ENCODE measurements at places on chromosomes 11 and 22.

- DNase-seq = no peak
These were observed 7.3 kb upstream of the TSSC4 start for GRCh38 chr11:2393111-2393868.

- DNase-seq = no peak
These were observed 56.6 kb downstream of the LMO2 start for GRCh38 chr11:33835143-33835878.

GRCh38 chr11:109196016-109196415, 226.0 kb upstream of the C11orf87 start:
- DNase-seq = no peak

GRCh38 chr22:20852503-20852902, 6.1 kb downstream of the PI4KA start:
- DNase-seq = no peak

GRCh38 chr22:43667656-43668055, 144.4 kb downstream of the EFCAB6 start:
- no peak for DNase-seq

DNA sequence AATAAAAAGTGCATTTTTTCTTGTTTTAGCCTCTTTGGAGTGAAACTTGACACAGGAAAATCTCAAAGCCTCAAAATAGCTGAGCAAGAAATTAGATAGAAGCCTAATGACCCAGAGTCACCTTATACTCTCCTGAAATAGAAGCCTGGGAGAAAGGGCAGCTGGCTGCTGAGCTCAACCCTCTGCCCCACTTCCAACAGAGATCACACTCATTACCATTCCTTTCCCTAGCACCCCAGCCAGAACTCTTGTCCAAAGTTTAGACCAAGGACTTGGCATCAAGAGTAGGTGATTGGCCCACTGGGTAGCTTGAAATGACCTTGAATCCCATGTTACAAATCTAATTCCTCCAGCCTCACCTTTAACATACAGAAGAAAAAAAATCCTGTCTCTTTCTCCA, 62.7 kb upstream of the AMOTL1 start:
- no peak for DNase-seq

DNA sequence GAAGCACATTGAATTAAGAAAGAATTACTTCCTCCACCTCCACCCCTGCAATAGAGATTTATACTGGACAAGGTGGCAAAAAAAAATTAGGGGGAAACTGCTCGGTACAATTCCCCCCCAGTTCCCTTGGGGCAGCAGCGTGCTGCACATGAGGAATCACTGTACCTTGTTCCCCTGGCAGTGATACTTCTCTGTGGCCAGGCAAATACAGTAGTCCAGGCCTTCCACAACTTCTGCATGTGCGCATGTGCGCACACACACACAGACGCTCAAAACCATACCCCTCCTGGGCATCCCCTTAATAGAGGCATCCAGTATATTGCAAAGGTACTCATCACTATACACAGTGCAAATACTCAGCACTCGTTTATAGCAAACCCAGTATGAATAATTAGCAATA, 68.9 kb downstream of the ARFGAP2 start:
- DNase-seq = no peak

DNA sequence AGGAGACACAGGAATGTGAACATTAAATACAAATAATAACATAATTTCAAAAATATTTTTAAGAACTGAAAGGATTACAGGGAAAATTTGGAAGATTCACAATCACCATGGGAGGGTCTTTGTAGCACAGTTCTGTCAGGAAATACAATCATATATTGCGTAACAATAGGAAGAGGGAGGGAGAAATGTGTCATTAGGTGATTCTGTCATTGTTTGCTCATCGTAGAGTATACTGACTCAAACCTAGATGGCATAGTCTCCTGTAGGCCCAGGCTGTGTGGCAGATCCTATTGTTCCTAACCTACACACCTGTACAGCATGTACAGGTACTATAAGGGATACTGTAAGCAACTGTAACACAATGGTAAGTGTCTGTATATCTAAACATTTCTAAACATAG, 330.4 kb downstream of the BRD1 start:
- DNase-seq = no peak

DNA sequence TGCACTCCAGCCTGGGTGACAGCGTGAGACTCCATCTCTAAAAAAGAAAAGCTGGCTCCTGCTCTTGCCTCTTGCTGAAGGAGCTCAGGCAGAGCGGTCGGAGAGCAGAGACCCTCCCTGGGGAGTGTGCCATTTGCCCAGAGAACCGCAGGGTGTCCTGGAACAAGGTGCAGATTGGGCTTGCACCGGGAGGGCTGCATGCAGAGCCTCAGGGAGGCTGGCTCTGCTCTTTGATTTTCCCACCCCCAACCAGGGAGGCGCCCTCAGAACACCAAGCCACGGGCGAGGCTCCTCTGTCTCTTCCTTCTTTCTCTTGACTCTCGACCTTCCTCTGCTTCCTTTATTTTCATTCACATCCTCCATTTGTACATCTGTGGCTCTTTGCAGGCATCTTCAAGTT, 889.1 kb downstream of the OPCML start:
- DNase-seq = no peak

DNA sequence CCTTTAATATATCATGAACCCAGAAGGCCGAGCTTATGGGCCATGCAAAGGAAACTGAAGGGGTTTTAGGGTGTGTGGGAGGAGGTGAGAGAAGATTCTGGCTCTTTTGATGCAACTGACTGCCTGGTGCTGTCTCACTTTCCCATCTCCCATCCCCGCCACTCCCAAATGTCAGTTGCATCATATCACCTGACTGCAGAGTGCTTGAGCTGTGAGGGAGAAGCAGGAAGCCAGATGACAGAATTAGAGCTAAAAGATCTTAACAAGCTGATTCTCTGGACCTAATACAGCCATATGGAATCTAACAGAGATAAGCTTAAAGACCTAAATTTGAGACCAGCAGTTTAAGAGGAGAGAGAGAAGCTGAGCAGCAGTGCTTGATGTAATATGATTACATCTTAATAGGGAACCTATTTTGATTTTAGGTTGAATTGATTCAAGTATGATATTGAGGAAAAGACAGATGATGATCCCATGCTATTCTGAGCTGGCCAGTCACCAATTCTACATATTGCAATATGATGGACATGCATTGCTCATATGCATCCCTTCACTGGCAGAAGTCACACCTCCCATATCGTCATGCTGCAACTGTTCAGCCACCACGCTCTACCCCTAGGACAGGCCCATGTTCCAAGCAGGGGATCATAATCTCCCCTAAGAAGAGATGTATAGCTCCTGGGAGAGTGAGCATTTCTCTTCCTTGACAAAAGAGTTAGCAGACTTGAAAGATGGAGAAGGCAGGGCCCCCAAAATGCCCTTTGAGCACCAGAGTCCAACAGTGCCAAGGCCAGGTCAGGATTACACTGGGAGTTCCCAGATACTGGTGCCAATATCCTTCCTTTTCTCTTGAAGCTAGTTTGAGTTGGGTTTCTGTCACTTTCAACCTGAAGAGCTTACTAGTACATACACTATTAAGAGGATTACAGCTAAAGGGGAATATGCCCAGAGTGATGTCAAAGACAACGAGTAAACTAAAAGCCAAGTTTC, 44.9 kb downstream of the PLEKHA7 start:
- no peak for DNase-seq

- no peak for DNase-seq
These were observed 23.2 kb upstream of the CAT start for GRCh38 chr11:34415538-34415937.

DNA sequence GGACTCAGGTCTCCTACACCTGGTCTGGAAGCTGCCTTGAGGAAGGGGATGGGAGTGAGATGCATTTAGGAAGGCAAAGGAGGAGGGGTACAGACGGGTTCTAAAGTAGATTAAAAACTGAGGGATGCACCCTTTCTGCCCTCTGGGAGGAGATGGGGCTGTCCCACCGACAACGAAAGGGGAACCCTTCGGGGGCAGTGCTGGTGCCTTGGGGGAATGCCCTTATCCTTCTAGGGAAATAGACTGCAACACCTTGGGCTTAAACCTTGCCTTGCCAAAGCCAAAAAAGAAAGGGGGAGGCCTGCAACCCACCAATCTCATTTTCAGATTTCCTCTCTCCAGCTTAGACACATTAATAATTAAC, 89.8 kb downstream of the PLEKHA7 start:
- no peak for DNase-seq

- DNase-seq = no peak
These were observed 666 bp downstream of the MSANTD4 start for GRCh38 chr11:106021181-106021966.

DNA sequence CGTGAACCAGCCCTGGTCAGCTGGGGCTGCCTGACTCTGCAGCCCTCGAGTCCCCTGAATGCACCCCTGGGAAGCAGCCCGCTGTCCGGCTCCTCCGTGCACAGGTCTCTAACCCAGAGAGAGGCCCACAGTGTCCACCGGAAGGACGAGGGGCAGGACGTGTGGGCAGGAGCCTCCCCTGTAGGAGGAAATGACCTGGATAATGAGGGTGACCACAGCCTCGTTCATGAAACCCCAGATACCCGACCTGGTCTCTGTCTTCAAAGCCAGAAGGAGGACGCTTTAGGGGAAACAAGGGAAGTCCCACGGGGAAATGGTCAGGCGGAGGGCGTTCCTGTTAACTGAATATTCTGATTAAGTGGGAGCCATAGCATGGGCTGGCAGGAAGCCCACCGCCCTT, 23.3 kb downstream of the LIF start:
- DNase-seq = peak; percentile 66

DNA sequence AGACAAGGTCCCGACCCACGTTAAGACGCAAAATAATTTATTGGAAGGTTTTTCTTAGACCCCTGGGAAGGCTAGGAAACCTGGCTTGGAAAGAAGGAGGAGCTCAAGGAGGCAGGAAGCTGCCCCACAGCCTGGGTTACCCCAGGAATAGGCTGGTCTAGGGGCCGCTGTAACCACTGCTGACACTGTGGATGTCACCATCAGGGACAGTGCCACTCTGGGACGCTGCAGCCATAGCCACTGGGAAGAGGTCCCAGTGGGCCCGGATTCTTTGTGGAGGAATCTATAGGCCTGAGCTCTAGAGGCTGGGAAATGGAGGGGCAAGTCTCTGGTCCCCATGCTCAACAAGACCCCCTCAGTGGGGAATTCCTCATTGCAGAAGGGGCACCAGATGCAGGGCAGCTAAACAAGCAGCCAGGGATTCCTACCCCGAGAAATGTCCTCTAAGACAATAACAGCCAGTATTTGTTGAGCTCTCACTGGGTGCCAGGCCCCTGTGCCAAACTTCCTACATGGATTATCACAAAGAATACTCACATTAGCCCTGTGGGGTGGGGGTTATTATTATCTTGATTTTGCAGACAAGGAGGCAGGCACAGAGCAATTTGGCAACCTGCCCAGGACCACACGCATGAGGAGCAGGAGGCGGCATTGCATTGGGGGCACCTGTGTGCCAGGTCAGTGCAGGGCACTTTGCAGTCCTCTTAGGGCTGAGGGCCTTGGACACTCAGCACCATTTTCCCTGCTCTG, 19.5 kb upstream of the CHKA start:
- no peak for DNase-seq

DNA sequence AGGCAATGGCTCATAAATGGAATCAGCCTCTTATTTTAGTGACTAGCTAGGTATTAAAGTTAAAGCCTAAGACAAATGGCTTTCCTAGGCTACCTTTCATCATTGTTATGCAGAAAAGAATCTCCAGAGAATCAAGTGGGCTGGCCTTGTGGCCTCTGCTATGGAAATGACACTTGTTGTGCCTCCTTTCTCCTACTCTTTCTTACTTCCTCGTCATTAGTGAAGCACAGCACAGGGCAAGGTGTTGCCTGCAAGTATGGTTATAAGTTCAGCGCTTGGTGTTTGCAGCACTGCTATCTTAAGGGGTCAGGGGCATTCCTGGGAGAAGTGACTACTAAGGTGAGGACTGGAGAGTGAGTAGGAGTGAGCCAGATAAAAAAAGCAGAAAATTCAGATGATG, 45.4 kb upstream of the GLYATL1 start:
- DNase-seq = no peak

GRCh38 chr11:20045098-20045688, 115.1 kb downstream of the DBX1 start:
- DNase-seq = no peak

DNA sequence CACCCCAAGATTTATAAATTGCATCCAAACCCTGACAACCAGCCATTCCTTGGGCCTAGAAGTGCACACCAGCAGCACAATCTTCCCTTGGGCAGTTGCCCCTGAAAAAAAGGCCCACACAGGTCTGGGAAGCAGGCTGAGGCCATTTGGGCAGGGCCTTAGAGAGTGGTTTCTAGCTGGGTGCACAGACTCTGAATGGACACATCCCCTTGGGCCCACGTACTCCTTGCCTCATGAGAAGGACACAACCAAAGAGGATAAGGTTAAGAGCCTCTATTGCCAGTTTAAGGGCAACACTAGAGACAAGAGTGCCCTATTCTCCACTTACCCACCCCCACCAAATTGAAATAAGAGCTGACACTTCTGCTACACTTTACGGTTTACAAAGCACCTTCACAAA, 933 bp upstream of the PANX3 start:
- DNase-seq = no peak

GRCh38 chr11:13939961-13940906, 22.3 kb upstream of the SPON1 start:
- no peak for DNase-seq

- DNase-seq = peak; percentile 75
These were observed 48.0 kb upstream of the CLPB start for GRCh38 chr11:72482211-72482812.

DNA sequence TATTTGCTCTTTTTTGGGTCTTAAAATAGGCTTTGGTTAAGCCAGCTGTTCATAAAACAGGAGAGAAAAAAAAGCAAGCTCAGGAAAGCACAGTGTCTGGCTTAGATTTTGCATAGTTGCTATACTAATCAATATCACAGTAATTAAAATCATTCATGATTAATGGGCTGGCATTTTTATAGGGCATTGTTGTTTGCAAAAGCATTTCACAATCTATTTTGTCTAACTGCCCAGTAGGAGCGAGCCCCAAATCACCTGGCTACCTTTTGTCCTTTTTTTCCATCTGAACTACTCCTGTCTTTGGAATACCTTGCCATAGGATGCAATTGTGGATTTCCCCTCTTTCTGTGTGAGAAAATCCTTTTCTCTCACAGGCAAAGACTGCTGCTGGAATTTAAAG, 619.8 kb downstream of the JRKL start:
- DNase-seq = no peak
